Smooth muscle cell of bladder (primary cell): ENCODE measurements at places on chromosomes 2 and 18. TPM values are rescaled to one million over a fixed set of nuclear protein-coding genes. Genes with fewer than 3 reads are reported as not detected.

The HOXD4 gene
- total RNA-seq: under 0.01 and 0.18 TPM in 2 replicates

The ALKAL2 gene
- total RNA-seq: 0.43 TPM in 1 of 2 replicates, not detected in the other

The HOXD13 gene
- total RNA-seq: 0.09 and 0.28 TPM in 2 replicates

The APOB gene
- total RNA-seq: under 0.01 TPM in 2 replicates

The ALK gene
- under 0.01 TPM in 2 replicates for total RNA-seq

The CFAP53 gene
- 0.71 and 0.74 TPM in 2 replicates for total RNA-seq
